ENCODE measurements at places on chromosomes 1 and 21.

DNA sequence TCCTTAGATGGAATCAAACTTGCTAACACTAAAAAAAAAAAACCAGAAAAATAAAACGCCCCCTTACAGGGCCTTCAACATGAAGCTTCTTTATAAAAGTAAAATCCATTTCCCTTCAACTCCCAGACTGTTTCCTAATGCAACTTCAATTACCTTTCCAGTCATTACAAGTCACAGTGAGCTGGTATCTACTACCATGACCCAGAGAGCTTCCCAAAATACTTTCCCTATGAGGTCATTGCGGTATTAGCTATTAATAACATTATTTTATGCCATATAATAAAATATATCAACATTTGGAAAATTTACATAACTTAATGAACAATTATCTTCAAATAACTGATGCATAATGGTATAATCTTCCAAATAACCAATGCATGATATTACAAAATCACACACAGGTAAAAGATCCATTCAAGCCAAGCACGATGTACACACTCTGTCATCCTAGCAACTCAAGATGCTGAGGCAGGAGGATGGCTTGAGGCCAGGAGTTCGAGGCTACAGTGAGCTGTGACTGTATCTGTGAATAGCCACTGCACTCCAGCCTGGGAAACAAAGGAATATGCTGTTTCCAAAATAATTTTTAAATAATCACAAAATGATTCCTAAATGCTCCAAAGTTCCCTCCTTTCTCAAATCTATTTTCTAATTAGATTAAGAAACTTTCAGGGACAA, 24.1 kb downstream of the EIF4G3 start:
- no peak for DNase-seq

- no peak for DNase-seq
Measured at GRCh38 chr1:157133426-157133825, 4.8 kb downstream of the ETV3 start.

DNA sequence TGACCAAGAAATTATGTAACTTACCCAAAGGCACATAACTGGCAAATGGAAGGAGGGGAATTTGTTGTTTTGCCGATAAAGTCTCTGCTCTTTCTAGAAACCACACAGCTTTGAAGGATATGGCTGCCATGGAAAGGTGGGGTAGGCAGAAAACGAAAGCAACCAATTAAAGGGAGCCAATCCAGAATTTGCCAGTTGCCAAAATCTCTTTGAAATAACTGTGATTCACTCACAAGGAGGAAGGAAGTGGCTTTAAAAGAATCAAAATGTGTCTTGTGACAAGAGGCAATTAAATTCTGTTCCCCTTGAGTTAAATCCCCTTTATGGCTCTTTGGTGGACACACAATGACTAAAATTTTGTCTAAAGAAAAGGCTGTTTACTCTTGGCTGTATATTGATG, 61.2 kb upstream of the CCDC190 start:
- DNase-seq = no peak

DNA sequence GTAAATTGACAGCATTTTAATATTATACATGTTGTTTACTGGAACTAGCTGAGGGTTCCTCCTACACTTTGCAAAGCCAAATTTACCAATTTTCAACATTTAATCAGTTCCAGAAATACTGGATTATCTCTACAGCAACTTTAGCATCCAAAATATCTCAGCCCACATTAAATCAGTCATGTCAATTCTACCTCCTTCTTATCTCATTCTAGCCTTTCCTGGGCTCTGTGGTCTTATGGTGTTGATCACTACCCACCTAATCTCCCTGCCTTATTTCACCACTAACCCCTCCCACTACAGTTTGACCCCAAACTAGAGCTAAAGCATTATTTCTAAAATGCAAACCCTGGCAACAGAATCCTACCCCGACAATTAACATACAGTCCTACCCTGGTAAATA, 3.3 kb downstream of the OMA1 start:
- DNase-seq = no peak

- DNase-seq = no peak
Measured at GRCh38 chr21:43904331-43904781, 39.3 kb downstream of the AGPAT3 start.

DNA sequence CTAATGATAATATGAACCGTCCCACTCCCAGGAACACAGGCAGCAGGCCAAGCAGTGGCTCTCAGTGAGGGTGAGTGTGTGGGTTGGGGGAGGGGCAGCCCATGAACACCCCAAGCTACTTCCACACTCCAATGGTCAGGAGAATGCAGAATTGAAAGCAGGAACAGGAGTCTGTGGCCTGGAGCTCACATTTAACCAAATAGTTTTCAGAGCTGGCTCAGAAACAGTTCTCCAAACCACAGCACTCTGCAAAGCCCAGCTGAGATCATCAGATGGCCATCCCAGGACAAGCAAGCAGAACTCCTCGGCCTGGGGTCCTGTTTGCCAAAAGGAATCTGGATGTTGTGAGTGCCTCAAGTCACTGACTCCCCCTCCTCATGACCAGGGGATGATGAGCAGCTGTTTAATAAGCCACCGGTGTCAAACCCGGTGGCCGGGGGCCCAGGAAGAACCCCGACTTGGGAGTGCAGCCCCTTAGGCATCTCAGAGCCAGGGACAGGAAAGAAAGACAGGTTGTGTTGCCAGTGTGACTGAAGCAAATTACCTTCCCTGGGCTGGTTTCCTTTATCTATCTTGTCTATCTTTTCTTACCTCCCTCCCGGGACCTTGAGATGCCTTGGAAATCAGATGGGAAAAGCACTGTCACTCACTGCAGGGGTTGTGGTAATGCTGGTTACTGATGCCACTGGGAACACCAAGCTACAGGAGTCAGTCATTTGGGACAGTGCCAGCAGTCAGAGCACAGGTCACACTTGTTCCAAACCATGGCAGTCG, 20.4 kb downstream of the DEGS1 start:
- DNase-seq = no peak

Data from liver (tissue), 10 donors.